Fibroblast of skin of right quadriceps (primary cell): ENCODE measurements at places on chromosomes 12 and 14.

GRCh38 chr12:117273091-117273490 is 82.8 kb upstream of the FBXO21 start:
- no peak for DNase-seq

GRCh38 chr12:7542813-7543212 is 39.2 kb upstream of the CD163 start:
- DNase-seq: peak; percentile 72

- DNase-seq: no peak
These were observed 132.8 kb upstream of the TRHDE start for GRCh38 chr12:72139411-72139810.

DNA sequence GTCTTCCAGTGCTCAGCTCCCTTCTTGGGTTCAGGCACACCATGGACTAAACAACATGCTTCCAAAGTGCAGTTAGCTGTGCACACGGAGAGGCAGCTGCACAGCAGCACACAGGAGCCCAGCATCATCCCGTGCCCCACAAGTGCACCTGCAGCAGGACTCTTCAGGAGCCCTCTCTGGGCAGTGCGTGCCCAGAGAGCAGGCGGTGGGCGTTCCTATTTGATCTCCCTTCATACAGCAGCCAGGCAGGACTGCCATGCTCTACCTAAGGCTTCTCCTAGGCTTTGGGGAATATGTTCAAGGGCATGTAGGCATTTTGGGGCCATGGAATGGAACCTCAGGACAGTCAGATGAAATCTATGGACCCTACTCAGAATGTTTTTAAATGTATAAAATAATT is 35.5 kb downstream of the ANO2 start:
- no peak for DNase-seq

GRCh38 chr12:1747609-1748008 is 56.7 kb downstream of the ADIPOR2 start:
- no peak for DNase-seq

DNA sequence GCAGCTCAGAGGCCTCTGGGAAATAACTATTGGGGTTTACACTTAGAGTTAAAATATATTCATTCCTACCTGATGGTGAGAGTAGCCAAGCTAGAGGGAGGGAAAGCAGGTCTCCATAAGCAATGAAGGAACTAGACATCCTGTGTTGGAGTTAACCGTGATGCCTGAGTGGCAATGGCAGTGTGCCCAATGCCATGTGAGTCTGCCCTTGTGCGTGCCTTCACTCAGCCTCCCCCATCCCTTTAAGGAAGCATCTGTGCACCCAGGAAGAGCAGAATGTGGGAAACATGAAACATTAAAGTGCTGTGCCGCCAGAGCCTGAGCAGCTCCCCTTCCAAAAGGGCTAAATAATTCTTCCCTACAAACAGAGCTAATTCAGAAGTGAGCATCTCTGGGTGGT is 76.3 kb downstream of the COX16 start:
- DNase-seq: no peak

DNA sequence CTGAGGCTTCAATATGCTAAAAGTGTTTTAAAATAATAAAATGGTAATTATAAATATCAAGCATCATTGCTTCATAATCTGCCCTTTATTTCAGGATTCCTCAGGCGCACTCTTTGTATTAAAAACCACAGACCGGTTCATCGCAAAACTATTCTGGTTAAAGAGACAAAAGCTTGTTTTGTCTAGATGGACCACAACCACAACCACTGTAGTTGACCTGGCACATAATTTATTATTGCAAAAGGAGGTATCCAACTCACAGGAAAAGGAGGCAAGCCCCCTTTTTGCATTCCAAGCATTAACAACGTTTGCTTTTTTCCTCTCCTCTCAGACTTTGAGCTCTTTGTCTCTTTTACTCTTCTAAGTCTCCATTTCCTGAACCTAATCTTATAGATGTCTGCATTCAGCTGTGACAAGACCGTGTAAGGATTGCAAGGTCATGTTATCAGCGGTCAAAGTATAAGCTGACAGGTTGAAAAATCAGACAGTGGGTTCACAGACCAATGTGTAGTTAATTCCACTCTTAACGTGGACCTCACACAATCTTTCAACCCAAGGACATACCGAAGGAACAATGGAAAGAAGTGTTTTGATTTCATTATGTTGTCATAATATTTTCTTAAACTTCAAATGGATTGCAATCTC is 1057.6 kb downstream of the GALC start:
- peak; percentile 72 for DNase-seq

DNA sequence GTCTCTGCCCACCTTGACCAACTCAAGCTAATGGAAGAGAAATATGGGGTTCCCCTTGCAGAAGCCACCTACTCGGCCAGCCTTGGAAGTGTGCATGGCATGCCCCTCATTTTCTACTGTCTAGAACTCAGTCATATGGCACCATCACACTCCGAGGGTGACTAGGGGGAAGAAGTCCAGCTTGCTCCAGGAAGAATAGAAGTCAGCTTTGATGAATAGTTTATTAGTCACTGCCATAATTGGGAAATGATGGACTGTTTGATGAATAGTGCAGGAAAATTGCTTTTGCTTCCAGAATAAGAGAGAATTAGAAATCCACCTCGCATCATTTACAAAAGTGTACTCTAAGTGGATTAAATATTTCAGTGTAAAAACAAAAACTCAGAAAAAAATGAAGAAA is 1030.6 kb downstream of the VRK1 start:
- DNase-seq: peak; percentile 9

GRCh38 chr14:20848955-20849570 is 42.1 kb upstream of the RNASE3 start:
- no peak for DNase-seq

GRCh38 chr12:120574106-120574505 is 7.1 kb downstream of the POP5 start:
- peak; percentile 8 for DNase-seq

DNA sequence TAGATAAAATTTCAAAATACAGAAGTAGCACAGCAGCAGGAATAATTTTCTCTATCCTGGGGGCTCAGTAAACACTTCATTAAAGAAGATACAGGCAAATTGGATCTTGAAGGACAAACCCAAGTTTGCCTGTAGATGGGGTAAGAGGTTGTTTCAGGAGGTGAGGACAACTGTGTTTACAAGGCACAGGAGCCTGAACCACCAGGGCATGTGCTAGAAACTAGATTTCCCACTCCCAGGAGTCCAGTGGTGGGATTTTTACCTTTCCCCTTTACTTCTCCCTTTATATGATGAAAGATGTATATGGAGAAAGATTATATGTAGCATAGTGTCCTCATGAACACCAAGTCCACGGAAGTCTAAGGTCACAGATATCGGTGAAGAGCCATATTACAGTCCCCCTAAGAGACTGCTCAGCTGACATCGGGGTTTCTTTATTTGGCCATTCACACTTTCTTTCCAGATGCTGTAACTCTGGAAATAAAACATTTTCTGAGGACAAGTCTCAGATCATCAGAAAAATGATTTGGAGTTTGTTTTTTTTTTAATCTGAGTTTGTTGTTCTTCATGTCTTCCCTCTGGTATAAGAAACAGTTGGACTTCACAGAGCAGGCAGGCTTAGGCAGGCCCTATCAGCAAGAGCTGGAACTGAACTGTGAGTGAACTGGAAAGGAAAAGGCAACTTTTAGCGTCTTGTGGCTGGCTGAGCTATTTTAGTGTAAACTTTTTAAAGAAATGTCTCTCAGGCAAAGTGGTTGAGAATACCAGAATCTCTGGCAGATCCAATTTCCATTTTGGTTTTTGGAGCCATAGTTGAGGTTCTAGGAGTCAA is 8.0 kb upstream of the EVL start:
- no peak for DNase-seq

- no peak for DNase-seq
These were observed 467.1 kb upstream of the FAR2 start for GRCh38 chr12:28681980-28682379.

GRCh38 chr14:20387576-20387975 is 25.7 kb downstream of the TEP1 start:
- DNase-seq: no peak

GRCh38 chr12:84738481-84738972 is 174.1 kb downstream of the SLC6A15 start:
- peak; percentile 81 for DNase-seq

GRCh38 chr12:57723630-57723962 is 14.9 kb downstream of the AGAP2 start:
- no peak for DNase-seq

DNA sequence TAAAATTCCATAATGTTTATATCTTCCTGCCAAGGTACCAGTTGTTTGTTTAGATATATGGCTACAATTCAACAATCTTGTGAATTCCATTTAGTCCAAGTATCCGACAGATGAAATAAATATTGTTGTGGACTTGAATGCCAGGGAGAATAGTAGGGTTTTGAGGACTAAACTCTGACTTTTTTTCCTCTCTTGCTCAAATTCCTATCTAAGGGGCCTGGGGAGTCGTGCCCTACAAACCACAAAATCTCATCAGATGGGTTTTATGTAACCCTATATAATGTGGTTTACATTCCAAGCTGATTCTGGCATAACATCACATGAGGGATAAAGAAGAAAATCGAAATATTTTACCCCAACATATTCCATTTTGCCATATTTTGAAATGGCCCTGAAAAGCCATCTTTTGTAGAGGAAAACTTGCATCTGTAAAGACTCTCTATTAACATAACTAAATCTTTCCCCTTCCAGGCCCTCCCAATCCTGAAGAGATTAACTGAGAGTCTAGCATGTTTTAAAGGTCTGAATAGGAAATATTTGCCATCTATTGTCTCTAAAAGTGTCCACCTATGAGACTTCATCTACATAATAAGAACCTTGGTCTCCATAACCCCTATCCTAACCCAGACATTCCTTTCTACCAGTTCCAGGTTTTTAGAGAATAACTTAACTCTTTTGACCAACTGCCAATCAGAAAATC is 184.7 kb upstream of the KITLG start:
- DNase-seq: peak; percentile 14

DNA sequence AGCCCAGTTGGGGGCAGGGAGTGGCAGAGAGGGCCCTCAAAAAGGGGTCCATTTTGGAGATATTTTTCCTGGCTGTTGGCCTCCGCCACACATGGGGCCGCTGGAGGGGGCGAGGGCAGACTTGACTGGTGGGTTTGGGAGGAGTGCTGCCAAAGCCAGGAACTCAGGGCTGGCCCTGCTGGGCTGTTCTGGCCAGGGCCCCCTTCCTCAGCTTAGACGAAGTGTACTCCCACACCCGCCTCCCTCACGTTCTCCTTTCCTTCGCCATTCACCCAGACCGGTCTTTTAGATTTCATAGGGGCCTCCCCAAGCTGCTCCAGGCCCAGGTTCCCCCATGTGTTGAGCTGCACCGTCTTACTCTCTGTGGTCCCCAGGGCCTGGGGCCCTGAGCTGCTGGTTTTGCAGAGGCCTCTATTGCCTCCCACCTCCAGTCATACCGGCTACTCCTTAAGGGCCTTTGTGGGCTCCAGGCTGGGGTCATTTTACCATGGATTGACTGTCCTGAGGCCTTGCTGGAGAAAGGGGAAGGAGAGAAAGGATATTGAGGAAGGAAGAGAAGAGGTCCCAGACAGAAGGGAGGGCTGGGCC is 1.3 kb downstream of the KRT7 start:
- DNase-seq: no peak

DNA sequence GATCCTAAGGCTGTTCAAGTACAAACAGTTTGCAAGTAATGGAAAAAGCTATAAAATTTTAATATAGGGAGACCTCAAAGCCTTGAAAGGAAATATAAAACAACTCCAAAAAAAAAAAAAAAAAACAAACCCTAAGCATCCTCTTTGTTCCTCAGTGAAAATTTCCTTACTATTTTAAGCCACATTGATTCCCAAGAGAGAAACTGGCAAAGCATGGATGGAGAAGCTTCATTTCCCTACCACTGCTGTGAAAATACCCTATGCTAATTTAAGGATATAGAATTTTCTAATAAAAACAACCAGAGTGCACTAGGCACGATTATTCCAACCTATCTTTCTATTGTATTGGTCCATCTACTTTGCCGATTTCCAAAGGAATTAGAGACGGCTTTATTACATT is 283.1 kb downstream of the CACNA1C start:
- DNase-seq: peak; percentile 44

DNA sequence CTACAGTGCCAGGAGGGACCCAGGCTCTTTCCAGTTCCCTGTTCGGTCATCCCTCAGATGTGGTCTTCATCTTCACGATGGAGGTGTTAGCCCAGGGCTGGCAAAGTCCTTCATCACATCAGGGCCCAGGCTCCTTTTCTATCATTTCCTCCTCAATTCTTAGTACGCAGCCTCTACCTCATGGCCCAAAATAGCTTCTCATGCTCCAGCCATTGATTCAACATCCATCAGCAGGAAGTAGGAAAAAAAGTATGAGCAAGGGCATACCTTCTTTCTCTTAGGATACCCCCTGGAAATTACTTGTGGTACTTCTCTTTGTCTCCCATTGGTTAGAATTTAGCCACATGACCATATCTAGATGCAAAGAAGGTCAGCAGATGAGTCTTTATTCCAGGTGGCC is 12.2 kb upstream of the ZDHHC22 start:
- no peak for DNase-seq

DNA sequence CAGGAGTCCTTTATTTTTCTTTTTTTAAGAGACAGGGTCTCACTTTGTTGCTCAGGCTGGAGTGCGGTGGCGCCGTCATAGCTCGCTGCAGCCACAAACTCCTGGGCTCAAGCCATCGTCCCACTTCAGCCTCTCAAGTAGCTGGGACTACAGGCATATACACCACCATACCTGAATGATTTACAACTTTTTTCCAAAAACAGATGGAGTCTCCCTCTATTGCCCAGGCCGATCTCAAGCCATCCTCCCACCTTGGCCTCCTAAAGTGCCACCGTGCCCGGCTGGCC is 205.1 kb downstream of the TSPAN9 start:
- DNase-seq: no peak

GRCh38 chr14:28088125-28088524 is 678.5 kb upstream of the FOXG1 start:
- DNase-seq: no peak

GRCh38 chr14:62076825-62077605 is 314.8 kb downstream of the SNAPC1 start:
- no peak for DNase-seq

DNA sequence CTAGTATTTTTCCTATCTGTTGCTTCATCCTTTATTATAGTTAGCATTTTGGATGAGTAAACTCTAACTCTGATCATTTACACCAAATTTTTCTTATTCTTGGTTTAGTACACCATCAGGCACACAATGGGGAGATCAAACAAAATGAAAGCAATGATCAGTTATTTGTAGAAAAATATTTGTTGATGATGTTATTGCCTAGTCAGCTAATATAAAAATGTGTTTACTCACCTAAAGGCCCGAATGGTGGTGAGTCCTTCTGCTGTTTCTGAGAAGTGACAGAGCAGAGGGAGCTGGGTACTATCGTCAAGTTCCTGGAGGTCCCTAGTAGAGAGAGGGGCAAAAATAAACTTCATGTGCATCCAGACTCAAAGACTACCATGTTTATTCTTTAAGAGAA is 63.3 kb upstream of the KCNJ8 start:
- no peak for DNase-seq

DNA sequence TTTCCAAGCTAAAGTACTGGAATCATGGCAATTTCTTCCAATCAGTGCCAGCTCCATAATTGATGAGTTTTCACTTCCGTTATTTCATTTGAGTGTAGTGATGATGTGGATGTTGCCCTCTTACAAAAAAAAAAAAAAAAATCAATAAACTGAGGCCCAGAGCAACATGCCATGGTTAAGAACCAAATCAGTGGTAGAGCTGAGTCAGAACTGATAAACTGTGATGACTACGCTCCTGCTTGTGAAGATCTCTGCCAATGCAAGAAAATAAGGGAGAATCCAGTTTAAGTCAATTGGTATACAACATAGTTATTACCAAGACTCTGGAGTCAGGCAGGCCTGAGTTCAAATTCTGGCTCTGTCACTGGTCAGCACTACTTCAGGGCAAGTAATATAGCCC is 102.7 kb downstream of the GPR135 start:
- DNase-seq: no peak

GRCh38 chr12:109767456-109767855 is 53.8 kb downstream of the FAM222A start:
- no peak for DNase-seq
